Immature natural killer cell (primary cell): ENCODE measurements at places on chromosomes 1 and 21. TPM values are rescaled to one million over a fixed set of nuclear protein-coding genes. Genes with fewer than 3 reads are reported as not detected.

NCF2 gene
- 3.7 TPM for polyA plus RNA-seq

DNA sequence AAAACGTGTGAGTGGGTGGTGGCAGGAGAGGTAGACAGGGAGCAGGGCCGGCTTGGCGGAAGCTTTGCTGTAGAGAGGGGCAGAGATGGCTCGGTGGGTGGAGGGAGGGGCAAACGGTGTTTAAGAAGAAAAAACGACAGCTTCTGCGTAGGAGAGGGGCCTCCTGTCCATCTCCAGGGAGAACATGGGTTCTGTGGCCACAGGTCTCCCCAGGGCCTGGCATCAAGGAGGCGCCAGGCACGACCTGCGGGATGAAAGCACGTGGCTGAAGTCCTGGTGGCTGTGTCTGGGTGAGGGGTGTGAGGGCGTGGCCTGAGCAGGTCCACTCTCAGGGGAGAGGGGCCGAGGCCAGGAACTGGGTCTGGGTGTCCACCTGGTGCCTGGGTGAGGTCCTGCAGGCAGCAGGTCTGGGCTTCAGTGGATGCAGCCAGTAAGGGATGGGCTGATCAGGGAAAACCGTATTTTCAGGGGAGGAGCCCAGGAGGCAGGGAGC, 940 bp upstream of the PRKCZ start:
- no peak for DNase-seq

DNA sequence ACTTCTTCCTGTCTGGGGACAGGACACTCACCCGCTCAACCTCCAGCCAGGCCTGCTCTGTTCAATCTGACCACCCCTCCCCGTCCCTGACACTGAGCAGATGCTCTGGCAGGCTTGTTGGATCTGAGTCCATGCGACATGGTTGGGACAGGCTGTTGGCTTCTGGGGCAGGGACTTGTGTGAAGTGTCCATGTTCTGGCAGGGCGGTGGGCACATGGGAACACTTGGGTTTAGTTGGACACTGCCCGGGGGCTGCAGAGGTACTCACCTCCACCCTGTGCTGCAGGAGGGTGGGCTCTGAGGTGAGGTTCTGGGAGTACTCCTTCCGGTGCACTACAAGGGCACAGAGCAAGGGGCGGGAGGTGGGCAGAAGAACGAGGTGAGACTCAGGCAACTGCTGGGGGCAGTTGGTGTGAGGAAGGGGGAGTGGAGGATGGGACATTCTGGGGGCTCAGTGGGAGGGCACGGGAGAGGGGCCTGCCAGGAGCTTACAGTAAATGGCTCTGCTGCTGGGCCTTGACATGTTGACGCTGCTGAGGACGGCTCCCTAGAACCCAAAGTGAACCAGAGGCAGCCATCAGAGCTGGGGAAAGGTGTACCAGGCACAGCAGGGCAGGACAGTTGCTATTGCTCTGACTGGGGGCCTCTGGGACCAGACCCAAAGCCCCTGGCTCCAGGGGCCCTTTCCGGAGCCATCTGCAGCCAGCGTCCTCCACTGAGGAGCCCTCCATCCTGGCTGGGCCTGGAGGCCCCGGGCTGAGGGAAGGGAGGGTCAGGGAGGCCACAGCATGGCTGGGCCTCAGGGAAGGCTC, 2.3 kb downstream of the EPS8L3 start:
- no peak for DNase-seq

DNA sequence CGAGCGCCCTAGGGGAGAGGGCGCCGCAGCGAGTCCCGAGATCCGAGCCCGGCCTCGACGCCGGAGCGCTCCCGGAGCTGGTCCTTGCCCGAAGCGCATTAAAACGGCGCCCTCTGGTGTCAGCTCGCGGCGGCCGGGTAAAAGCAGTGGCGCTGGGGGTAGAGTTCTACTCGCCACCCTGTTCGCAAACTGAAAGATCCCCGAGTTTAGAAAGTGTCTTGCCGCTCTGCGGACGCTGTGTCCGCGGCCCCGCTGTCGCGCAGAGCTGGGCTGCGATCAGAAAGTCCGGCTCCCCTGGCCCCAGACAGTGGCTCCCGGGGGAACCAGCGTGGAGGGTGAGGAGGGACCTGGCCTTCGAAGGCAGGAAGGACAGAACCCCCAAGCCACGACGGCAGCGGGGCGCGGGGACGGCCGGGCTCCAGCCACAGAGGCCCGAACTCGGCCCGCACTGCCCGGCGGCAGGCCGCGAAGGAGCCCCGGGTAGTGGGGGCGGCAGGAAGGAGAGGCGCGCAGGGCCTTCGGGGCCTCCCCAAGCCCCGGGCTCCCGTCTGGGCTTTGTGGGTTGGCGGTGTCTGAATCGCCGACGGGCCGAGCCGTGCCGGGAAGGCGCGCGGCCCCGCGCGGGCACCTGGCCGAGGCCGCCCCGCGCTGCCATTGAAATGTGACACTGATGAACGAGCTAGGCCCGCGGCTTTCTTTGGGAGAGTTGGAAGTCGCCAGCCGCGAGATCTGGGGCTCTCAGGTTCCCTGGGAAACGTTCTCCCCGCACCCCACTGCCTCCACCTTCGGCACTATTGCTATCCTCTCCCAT, 39.1 kb upstream of the NFIA start:
- peak; percentile 72 for DNase-seq

SPRR1A gene
- not detected for polyA plus RNA-seq

CLEC20A gene
- polyA plus RNA-seq, result 0.27 TPM

ERMAP gene
- polyA plus RNA-seq, result 4.2 TPM

KCNK2 gene
- polyA plus RNA-seq, result not detected

DNA sequence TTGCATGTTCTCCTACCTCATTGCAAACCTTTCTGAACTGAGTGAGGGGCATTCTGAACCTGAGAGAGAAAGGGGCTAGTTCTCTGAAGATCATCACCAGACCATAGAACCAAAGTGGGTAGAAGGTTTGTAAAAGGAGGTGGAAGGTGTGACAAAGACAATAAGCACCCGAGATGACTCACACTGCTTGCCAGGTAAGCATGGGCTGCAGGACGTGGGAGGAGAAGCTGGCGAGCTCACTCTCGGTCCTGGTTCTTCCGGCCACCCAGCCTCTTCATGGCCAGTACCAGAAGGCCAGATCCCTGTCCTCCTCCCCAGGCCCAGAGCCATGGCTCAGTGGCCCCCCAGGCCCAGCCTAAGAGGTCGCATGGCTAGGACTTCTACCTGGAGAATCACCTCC, 128.3 kb downstream of the TMEM53 start:
- DNase-seq, result no peak

GRCh38 chr1:85088408-85088784, 40.1 kb upstream of the MCOLN3 start:
- DNase-seq, result no peak
